ENCODE measurements at places on chromosomes 16 and 17.
A peak's percentile ranks its signal among the peaks of the same experiment; 100 is the strongest.

DNA sequence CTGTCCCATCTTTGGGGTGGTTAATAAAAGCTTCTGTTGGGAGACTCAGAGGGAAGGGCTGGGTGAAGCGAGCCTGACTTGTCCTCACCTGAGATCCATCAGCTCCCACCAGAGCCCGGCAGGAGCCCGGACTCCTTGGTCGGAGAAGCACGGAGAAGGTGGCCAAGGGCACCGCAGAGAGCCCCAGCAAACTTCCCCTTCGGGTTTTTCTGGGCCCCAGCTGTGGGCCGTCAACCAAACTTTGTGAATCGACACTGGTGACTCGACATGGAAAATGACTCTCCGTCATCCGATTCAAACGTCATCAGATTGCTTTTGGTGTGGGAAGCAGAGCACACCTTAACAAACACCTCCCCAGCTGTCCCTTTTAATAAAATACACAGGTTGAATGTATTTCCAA, 21.4 kb downstream of the ENPP7 start:
- no peak for DNase-seq

- DNase-seq = no peak
Measured at GRCh38 chr17:61627658-61628057, 36.6 kb upstream of the NACA2 start.

DNA sequence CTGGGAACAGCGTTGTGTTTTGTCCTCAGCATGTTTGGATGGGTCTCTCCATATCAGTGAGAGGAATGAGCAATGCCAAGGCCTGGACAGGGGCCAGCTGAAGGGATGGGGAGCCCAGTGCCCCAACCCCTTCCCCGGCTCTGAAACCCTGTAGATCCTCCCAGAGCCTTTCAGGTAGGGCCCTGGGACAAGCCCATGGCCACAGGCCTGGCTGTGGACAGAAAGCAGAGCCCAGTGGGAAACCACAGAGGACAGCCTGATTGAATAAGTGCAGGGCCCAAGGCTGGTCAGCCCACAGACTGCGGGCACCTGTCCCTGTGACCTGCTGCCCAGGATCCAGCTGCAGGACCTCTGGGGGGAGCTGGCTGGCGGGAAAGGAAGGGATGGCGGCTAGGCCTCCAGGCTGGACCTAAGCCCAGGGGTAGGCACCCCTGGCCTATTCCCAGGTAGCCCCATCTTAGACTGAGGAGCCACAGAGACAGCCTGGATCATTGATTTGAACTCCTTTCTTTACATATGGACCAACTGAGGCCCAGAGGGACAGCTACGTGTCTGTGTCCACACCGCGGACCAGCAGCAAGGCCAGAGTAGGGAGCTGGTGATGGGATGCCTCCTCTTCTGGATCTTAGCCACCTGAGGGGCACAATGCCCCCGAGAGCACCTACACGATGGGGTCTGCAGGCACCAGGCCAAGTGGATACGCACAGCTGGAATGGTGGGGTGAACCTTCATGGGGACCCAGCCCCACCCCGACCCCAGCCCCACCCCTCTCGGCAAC, 1.3 kb downstream of the CCDC102A start:
- DNase-seq = no peak

- no peak for DNase-seq
Measured at GRCh38 chr16:90002759-90003158, 16.5 kb downstream of the DBNDD1 start.

- no peak for DNase-seq
Measured at GRCh38 chr17:79872762-79873161, 33.5 kb upstream of the CBX4 start.

DNA sequence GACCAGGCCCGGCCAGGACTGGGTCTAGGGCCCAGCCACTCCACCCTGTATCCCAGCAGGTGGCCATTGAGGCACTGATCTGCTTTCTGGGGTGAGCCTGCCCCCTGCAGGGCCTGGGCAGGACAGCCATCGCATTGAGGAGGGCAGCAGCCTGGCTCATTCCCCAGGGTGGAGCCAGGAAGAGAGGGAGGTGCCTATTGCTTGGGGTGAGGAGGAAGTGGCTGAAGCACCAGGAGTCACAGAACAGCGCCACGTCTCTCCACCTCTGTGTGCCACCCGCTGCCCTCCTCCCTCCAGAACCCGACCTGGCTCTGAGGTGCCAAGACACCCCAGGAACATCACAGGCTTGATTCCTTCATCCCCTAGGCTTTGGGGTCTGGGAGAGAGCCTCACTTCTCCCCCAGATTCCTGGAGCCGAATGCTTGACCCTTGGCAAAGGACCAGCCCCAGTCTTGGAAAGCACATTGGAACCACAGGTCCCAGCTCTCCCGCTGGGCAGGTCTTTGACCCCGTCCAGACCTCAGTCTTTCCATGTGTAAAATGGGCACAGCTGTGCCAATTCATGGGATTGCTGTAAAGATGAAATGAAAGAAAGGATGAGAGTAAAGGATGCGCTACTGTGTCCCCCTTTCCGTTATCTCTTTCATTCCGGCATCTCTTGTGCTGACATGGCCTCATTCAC, 7.2 kb upstream of the KRT36 start:
- DNase-seq = peak; percentile 70

DNA sequence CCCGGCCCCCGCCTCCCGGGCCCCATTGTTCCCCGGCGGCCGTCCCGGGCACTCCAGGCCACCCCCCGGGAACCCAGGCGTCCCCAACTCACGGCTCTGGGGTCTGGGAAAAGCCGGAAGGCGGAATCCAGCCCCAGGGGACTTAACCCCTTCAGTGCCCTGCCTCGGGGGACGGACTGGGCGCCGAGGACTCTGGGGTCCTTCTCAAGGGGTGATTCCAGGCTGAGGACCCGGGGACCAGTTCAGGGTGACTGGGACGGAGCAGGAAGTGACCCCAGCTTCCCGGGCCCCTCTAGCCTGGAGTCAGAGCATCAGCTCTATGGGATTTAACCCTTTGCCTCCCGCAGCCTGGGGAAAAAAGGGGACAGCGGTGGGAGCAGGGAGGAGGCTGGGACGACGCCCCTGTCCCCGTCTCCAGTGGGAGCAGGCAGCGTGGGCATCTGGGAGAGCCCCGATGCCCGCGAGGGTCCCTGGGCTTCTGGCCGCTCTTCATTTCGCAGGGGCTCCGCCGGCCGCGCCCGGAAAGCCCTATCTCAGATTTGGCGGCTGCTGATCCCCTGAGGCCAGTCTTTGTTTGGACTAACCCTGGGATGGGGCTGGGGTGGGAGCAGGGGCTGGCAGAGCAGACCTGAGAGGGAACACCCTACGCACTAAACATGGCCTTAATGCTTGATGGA, at the start of gene ZNF629:
Gene ZNF629, minus strand, starts transcription at position 270 of the 677 bp plus-strand sequence. CDS start 2,723 bp downstream, outside the sequence.
- peak; percentile 60 for DNase-seq

- DNase-seq = no peak
Measured at GRCh38 chr16:27238591-27238990, 30.0 kb downstream of the NSMCE1 start.

GRCh38 chr16:72983241-72983640, 64.7 kb downstream of the ZFHX3 start:
- no peak for DNase-seq

DNA sequence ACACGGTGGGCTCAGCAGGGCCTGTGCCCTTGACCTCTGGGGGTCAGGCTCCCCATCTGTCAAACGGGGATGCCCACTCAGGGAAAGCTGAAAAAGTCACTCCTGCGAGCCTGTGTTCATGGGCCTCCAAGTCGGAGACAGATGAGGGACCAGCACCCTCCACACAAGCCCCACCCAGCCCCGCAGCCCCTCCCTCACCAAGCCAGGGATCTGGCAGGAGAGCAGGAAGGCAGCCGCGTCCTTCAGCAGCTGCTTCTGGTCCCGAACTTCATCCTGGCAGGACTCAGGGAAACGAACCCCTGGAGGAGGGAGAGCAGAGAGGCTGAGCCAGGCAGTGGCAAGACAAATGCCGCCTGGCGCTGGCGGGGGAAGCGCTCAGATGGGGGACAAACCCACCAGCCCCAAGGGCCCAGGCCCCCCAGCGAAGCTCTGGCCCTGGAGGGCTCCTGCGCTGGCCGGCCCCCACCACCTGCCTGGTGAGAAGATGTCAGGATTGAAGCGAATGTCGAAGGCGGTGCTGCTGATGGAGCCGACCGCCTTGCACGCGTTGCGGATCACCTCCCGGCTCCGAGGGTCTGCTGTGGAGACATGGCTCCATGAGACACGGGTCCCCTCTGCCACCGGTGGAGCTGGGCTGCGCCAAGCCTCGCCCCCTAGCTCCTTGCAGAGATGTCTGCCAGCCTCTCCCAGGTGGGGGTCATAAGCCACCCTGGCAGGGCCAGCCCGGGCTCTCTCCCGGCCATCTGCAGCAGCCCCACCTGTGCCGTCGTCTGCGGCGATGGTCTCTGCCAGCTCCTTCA, 15.4 kb downstream of the CLUH start:
- no peak for DNase-seq

GRCh38 chr17:49907279-49907678, 59.4 kb upstream of the TAC4 start:
- DNase-seq = no peak

DNA sequence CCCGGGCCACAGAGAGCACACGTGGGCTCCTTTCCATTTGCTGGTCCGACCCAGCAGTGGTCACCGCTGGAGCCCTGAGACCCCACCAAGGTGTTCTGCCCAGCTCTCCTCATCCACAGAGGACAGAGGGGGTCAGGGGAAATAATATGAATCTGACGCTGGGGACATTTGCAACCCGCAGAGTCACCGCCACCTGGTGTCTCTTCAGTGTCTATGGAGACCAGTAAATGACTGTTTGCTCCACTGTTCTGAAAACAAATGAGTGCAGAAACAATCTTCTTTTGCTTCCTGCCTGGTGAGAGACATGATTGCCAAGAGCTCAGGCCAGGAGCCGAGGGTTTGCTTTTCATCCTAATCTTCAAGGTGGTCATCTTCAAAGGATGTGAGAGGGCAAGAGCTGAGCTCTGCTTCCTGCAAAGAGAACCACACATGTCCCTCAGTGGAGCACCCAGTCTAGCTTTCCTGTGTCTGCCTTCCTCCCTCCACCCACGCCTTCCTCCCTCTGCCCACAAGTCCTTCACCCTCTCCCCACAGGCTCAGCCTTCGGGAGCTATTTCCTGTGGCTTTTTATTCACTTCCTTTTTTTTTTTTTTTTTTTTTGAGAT, 14.7 kb upstream of the KLHDC4 start:
- DNase-seq = peak; percentile 27

- DNase-seq = no peak
Measured at GRCh38 chr17:59371416-59372100, 40.1 kb downstream of the YPEL2 start.

DNA sequence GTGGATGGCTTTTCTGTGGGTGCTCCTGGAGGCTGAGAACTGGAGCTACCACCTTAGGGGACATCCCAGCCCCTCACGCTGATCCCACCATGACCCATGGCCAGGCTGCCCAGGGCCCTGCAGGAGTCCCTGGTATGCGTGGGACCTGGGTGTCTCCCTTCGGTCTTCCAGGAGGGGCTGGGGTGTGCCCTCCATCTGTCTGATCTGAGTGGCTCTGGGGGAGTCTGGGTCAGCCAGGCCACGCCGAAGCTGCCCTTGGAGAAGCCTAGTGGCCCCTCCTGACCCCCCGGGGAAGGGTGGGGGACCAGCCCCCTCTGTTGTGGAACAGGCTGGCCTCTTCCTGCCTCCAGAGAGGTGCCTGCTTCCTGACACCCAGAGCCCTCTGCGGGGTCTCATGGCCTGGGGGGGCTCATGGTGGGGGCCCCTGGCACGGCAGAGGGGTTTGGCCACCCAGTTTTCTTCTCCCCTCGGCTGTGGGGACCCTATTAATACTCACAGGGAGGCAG, 10.7 kb downstream of the BAIAP2 start:
- DNase-seq = no peak

GRCh38 chr17:67619555-67619954, 98.2 kb upstream of the NOL11 start:
- DNase-seq = no peak

DNA sequence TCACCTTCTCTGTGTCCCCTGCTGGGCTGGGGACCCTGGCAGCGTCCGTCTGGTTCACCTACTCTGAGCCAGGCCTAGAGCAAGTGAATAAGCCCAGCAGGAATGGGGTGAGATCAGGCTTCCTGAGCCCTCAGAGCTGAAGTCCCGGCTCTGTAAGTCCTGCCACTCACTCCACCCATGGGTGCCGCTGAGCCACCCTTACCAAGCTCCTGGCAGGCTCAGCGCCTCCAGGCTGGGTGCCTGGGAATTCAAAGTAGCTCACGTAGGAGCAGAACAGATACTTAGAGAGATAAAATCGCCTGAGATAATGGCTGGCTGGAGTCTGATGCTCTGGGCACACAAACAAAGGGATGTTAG, 9.8 kb upstream of the LASP1NB start:
- no peak for DNase-seq

Measured in CD8-positive, alpha-beta T cell (primary cell).